ENCODE measurements at places on chromosomes 4 and X. TPM values are rescaled to one million over a fixed set of nuclear protein-coding genes. Genes with fewer than 3 reads are reported as not detected.

DNA sequence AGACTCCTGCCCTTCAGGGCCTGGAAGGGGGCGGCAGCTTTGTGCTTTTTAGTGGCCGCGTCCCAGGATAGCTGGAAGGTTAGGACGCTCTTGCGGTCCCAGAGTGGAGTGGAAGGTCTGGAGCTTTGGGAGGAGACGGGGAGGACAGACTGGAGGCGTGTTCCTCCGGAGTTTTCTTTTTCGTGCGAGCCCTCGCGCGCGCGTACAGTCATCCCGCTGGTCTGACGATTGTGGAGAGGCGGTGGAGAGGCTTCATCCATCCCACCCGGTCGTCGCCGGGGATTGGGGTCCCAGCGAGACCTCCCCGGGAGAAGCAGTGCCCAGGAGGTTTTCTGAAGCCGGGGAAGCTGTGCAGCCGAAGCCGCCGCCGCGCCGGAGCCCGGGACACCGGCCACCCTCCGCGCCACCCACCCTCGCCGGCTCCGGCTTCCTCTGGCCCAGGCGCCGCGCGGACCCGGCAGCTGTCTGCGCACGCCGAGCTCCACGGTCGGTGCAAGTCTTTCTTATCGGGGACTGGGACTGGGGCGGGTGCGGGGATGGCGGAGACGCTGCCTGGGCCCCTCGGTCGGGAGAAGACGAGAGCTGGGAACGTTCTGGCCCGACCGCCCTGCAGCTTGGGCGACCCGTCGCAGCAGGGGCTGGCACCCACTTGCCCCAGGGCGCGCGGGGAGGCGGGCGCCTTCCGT is at the start of gene EDNRA:
TSS of gene EDNRA (plus strand) at position 207 of the 686 bp plus-strand sequence. CDS start 4,585 bp downstream, outside the sequence.
- DNase-seq = no peak

DNA sequence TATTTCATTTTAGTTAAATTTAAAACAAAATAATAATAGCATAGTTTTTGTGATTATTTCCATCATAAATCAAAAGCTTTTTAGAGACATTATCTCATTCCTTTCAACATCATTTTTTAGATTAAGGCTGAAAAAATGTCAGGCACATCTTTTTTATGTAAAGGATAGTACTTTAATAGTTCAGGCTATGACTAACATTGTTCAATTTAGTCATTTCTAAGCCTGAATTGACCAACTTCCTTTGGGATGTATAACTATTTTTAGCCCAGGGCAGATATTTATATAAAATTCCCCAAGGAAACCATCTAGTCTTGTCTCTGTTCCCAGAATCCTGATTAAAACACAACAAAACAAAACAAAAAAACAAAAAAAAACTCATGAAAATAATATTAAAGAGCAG is 145.6 kb upstream of the PCDH18 start:
- no peak for DNase-seq

SNCA gene
- 2.0 TPM for total RNA-seq

RADX gene
- 11.8 TPM for total RNA-seq

PITX2 gene
- total RNA-seq = not detected

DNA sequence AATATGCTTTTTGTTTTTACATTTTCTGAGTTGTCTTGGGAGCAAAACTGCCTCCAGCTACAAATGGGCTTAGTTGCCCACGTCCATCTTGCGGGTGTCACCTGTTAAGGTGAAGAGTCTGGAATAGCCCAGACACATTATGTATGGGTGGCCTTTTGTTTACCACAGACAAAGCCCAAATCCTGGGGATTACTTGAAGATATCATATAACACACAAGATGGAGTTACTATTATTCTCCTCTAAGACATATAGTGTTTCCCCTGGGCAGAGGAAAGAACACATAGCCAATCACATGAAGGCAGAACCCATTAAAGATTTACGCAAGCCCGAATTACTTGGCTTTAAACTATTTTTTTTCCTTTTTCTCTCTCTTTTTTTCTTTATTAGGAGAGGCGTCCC is 625.6 kb upstream of the FAM241A start:
- no peak for DNase-seq

GPRASP2 gene
- 1.2 TPM for total RNA-seq

- no peak for DNase-seq
These were observed 13.2 kb upstream of the XIAP start for GRCh38 chrX:123846577-123847038.

FAM133A gene
- total RNA-seq = not detected

- DNase-seq = no peak
These were observed 58.3 kb upstream of the CD99 start for GRCh38 chrX:2632533-2633504.

DSPP gene
- total RNA-seq = not detected

- DNase-seq = peak; percentile 78
These were observed 729 bp upstream of the IRF2 start for GRCh38 chr4:184475096-184475461.

FGF16 gene
- total RNA-seq = not detected

DNA sequence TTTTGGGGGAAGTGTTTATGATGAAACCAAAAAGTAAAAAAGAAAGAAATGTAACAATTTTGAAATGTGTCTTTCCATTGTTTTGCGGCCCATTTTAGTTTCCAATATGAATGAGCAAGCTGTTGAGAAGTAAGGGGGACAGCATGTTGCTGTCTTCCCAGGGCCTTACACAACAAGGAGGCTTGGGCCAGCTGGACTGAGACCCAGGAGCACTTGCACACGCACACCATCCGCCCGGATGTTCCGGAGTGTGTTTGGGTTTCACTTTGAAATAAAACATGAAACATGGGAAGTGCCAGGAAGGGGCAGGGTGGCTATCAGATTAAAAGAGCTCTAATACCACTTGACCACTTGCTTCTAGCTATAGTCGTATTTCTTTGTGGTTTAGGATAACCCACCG is 144.4 kb downstream of the NHS start:
- no peak for DNase-seq

- peak; percentile 87 for DNase-seq
These were observed 26.1 kb downstream of the ACOX3 start for GRCh38 chr4:8414377-8414776.

UGT2B10 gene
- not detected for total RNA-seq

DNA sequence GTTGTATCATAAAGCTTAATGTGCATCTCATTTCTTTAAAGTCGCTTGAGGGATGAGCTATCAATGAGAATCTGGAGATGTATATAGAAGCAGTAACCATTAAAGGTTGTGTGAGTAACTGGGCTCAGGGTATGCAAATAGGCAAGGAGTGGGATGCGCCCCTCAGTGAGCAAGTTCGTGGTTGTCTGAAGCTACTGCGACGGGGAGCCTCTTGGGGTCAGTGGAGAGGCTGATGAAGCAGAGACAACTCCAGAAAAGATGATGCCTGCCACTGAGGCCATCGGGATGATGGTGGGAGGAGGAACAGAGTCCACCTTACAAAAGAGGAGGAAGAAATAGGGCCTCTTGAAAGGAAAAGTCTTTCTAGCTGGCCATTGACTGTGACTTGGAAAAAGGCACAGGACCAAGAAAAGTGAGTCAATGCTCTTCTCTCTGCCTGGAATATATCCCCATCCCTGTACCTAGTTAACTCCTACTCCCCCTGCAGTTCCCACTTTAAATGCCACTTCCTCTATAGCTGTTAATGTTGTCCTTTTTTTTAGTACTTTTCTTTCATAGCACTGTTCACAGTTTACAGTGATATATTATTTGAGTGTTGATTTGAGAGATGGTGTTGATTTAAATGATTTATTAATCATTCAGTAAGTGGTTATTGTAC is 51.4 kb upstream of the LSM6 start:
- DNase-seq = peak; percentile 37

- DNase-seq = no peak
These were observed 15.7 kb downstream of the L1CAM start for GRCh38 chrX:153870288-153870690.

MAGEB10 gene
- total RNA-seq = not detected

DNA sequence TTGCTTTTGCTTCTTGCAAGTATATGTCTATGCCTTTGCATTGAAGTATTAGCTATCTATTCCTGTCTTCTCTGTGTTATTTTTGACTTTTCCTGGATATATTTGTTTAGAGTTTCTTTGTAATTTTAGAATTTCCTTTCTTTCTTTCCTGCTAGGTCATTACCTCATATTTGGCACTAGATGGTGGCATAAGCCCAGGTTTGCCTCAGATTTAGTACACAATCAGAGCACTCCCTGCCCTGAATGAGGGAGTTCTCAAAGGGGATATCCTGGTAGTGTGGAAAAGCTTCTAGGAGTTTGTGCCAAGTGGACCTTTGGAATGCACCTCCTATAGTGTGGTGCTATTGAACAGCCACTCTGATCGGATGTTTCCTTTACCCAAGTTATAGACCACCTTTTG is 181.6 kb downstream of the UGT8 start:
- DNase-seq = no peak

DNA sequence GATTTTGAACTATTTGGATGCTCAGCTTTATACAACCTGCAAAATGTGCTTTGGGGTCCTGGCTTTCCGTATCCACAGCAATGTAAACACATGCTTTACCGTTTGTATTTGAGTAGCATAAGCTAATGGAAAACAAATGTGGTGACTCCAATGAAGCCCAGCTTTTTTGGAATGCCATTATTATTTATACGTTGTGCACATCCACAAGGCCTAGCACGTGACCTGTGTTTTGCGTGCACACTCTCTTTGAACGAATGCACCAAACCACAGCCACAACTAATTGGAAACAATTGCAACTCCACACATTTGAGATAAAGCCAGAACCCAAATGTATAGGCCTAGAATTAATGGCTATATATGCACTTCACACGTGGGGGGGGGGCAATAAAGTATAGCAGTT is 189.5 kb upstream of the GPC4 start:
- DNase-seq = no peak

GRCh38 chr4:72312032-72312650 is 256.9 kb downstream of the ADAMTS3 start:
- no peak for DNase-seq

DNA sequence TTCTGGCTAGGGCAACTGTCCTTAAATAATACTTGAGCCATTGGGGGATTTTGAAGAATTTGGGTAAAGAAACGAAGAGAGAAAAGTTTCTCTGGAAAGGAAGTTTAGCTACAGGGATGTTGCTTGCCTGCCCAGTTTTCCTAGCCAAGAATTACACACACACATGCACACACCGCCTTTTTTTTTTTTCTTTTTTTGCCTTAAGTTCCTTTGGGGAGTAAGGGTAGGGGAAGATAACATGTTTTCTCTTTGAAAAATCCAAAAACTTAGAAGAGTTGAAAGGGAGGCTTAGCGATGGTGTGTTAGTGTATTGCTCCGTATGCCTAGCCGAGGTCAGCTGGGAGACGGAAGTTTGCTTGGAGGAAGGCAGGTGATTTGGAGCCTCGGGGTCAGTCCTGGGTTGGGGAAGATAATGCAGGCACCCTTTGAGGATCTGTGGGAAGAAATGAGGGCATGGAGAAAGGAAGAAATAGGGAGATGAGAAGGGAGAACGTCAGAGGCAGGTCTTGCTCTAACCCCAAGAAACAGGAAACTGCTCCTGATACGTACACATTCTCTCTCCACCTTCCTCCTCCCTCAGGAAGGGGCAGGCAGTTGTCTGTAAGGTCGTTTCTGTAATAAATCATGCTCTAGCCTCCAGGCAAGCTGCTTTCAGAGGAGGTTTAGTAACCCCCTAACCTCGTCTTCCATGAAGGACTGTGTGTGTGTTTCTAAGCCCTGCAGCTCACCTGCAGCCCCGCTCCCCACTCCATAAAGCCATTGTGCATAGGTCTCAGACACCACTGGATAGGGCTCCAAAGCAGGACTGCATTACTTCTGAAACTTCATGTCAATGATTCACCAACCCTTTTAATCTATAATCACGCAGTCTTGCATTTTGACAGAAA is 10.5 kb downstream of the KLF3 start:
- DNase-seq = no peak

GRCh38 chrX:150200361-150200760 is 162.8 kb upstream of the MAMLD1 start:
- DNase-seq = no peak

FHL1 gene
- total RNA-seq = 33.9 TPM

DNA sequence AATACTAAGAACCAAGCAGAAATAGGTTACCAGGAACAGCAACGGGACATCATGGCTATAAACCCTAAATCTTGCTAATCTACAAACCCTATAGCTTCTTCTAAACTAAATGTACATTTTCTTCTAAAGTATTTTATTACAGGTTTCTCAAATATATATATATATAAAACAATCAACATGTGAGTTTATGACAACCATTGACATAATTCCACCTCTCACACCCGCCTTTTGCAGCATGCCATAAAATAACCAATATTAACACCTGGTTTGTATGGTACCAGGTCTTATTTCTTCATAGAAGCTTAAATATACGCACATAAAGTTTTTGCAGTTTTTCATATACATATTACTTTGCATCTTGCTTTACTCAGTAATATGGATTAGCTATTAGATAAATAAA is 955.3 kb upstream of the LCORL start:
- no peak for DNase-seq

- no peak for DNase-seq
These were observed 90.1 kb downstream of the EVC2 start for GRCh38 chr4:5618051-5618960.

- DNase-seq = no peak
These were observed 55.0 kb upstream of the NR0B1 start for GRCh38 chrX:30364229-30364628.

DNA sequence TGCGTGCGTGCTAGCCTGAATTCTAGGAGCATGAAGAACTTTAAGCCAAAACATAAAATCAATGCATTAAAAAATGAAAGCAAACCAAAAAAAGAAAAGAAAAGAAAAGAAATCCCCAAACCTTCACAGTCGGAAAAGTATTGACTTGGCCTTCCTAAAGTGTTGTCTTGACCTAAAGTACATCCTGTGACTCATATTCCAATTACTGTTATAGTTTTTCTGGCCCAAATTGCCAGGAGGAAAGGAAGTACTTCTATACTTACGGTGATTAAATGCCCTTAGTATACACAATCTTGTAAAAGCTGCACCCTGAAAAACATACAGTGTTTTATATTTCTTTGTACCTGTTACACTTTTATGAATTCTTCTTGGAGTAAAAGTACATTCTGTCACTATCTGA is 512.8 kb downstream of the ANKRD50 start:
- DNase-seq = no peak

DNA sequence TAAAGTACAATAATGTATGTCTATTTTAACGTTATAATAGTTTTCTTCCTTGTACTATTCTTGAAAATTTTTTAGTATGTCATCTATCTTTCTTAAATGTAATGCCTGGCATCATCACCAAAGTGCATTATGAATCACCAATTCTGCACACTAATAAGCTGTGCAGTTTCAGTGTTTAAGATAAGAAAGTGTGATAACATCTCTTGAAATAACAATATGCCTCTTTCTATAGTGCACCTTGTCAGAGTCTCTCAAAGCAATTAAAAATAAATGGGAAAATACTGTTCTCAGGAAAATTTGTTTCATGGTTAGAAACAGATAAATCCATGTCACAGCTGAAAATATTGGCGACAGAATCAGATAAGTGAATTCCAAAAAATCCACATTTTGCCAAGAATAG is 457.4 kb upstream of the PCDH10 start:
- DNase-seq = no peak

DNA sequence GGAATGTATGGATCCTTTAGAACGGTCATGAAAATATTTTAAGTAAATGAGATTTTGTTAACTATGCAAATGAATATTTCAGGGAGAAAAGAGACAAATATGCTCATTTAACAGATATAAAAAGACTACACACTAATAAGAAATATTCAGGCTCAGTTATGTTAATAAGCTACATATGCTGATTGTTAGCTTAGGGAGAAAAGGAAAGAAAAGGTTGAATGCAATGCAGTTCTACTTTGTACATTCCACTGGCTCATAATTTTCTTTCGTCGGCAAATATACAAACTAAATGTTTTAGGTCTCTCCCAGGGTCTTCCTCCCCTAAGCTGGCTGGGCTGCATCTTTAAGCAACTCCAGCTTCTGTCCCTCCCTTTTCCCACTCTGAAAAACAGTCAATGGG is 2.7 kb upstream of the RTL3 start:
- no peak for DNase-seq

GRCh38 chr4:88242144-88242543 is 42.2 kb downstream of the PPM1K start:
- no peak for DNase-seq

SOD3 gene
- total RNA-seq = not detected

Measured in activated CD4-positive, alpha-beta memory T cell treated with anti-CD3 and anti-CD28 coated beads for 36 hours (primary cell).